ENCODE measurements at places on chromosomes 16 and 17.

DNA sequence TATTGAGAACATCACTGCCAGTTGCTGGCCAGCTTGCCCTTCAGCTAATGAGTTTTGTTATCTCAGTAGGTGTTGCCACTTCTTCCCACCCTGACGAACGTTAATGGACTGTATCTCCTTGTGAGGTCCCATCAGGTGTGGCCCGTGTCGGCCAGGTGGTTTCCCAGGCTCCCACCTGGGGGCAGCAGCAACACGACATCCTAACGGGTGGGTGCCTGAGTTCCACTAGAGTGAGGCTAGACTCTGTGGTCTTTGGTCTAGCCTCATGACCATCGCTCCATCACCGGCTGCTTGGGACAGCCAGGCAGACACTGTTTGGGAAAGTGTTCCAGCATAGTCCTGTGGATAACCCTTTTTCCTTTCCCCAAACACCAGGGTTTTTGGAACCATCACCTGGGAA lies 45.6 kb upstream of the LCMT1 start:
- DNase-seq: no peak

GRCh38 chr17:77695386-77695785 lies 263.1 kb upstream of the TNRC6C start:
- no peak for DNase-seq

DNA sequence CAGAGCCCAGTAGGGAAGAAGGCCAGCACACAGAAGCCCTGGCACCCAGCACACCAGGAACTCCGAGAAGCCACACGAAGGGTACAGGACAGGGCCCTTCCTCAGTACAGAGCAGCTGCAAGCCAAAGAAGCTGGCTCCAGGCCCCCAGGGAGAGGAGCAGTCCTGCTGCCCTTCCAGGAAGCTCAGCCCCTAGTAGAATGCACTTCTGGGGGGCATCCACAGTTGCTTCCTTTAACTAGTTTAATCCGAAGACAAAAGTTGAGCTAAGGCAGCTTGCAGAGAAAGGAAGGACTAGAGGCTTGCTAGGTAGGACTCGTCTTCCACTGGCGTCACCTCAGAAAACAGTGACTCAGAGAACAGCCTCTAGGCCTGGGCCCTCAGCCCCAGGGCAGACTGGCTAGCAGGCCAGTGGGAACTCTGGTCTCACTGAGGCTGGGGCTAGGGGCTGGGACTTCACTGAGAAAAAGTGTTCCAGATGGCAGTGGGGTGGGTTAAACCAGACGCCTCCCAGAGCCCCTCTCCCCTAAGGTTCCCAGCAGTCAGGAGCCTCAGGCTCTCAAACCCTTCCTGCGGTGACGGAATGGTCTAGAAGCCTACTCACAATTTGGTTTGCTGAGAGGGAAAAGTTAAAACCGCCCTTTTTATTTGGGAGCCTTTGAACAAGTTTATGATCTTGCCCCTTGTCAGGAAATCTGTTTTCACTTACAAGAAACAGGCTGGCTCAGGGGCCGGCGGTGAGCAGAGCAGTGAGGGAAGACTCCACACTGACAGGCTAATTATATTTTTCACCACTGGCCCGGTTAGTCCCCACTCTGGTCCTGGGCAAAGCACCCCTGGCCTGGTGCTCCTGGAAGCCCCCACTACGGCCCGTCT lies 41.4 kb downstream of the ACTG1 start:
- DNase-seq: no peak

DNA sequence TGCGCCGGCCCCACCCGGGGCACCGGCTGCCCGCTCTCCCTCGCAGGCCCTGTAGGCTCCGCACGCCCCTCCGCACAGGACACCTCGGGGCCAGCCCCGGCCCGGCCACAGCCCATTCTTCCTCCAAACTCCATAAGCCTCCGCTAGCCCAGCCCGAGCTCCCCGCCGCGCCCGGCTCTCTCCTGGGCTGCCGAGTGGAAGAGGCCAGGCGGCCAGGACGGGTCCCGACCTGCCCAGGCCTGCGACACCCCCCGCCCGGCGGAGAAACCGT lies 397 bp downstream of the NCOR1 start:
- DNase-seq: peak; percentile 18

DNA sequence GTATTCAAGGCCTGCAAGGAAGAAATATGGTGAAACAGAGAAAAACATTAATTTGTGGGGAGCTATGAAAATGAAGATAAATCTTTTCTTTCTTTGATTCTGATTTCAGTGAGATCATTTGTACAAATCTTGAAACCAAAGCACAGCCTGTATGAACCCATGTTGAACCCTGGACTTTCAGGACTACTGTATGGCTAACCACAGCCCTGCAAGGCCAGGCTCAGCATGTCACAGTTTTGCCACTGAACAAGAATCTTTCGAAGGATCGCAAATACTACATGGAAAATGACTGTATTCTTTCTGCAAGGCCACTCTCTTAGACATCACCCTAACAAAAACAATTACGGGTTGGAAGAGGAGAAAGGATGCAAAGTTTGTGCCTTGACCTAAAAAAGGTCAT lies 161.7 kb upstream of the MAF start:
- DNase-seq: no peak

GRCh38 chr16:11556945-11557720 lies 29.6 kb downstream of the LITAF start:
- DNase-seq: no peak

GRCh38 chr16:27468941-27469531 lies 67.1 kb downstream of the IL21R start:
- DNase-seq: no peak

- DNase-seq: no peak
Observed at GRCh38 chr17:44304651-44305050, 3.8 kb upstream of the RUNDC3A start.

- no peak for DNase-seq
Observed at GRCh38 chr17:44489581-44489980, 13.6 kb downstream of the GPATCH8 start.

DNA sequence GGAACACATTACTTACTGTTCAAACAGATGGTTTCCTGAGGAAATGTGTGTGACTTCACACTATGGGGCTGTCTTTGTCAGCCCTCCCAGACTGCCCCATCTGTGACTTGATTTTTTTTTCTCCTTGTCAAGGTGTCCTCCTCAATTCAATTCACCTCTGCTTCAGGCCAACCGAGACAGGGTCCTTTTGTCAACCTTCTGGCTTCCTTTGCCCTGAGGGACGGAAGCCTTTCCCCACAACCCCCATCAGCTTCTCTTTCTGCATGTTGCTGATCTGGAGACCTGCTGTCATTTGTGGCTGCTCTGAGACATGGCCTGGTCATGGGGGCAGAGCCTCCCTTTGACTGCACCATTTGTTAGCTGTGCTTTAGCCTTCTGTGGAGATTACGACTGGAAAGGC lies 21.3 kb upstream of the RGS9 start:
- no peak for DNase-seq

DNA sequence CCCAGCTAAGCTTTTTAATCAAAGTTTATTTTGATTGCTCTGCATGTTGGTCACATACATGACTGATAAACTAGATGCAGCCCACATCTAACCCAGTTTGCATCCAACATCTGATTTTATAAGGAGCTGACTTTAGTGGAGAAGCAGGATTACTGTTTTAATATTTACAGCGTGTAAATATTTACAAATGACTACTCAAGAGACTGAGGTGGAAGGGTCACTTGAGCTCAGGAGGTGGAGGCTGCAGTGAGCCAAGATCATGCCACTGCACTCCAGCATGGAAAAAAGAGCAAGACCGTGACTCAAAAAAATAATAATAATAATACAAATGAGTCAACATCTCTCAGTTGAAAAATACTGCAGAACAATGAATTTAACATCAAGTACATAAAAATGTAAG lies 50.8 kb downstream of the PARN start:
- DNase-seq: no peak

GRCh38 chr16:69100071-69100691 lies 5.3 kb upstream of the HAS3 start:
- no peak for DNase-seq

GRCh38 chr17:8005967-8006730 lies 3.7 kb downstream of the GUCY2D start:
- DNase-seq: no peak

GRCh38 chr17:16440901-16441629 lies 25.7 kb downstream of the TRPV2 start:
- DNase-seq: no peak

- no peak for DNase-seq
Observed at GRCh38 chr17:80025796-80026195, 9.9 kb downstream of the TBC1D16 start.

- peak; percentile 10 for DNase-seq
Observed at GRCh38 chr17:59331929-59332748, 684 bp downstream of the YPEL2 start.

DNA sequence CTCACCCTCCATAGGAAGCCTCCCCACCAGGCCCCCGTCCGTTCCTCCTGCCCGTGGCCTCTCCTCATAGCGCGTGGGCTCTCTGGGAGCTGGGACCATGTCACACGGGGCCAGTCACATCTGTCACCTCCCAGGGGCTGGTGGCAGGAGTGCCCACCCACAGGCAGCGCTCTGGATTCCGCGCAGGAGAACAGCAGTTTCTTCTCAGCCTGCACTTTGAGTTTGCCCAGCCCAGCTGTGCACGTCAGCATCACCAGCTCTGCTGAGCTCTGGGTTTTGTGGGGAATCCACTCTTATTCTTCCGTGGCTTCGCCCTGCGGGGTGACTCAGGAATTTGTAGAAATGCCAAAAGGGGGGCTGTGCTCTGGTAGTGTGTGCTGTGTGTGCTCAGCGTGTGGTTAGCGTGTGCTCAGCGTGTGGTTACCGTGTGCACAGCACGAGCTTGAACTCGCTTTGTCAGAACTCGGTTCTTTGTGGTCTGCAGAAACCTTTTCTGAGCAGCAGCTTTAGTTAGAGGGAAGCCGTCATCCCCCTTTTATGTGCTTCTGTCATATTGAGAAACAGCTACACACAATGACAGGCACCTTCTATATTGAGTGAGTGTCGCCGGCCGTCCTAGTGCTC lies 3.2 kb downstream of the ACSF3 start:
- peak; percentile 43 for DNase-seq

DNA sequence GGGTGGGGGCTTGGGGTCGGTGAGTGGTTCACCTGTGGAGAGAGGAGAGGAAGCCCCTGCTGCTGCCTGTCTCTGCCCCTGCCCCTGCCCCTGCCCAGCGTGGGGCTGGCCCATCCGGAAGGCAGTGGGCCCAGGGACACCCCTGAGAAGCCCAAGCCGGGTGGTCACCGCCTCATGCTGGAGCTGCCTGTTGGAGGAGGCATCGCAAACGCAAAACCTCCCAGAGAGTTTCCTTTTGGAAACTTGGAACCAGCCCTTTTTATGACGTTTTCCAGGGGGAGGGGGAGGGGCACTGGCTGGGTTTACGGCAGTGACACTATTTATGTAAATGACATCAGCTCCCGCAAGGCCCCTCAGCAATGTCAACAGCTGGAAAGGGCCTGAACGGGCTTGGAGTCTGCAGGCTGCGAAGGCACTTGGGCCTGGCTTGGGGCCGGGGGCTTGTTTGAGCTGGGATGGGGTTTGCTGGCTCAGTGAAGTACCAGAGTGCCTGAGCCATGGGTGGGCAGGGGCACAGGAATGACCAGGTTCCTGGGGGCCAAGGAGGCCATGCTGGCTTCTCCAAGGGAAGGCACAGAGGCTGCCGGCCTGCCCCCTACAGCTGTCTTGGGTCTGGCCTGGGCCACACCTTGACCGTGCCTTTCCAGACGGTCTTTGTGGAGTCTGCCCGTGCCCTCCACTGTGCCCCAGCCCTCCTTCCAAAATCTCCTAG lies 219.5 kb downstream of the NTN1 start:
- DNase-seq: no peak

DNA sequence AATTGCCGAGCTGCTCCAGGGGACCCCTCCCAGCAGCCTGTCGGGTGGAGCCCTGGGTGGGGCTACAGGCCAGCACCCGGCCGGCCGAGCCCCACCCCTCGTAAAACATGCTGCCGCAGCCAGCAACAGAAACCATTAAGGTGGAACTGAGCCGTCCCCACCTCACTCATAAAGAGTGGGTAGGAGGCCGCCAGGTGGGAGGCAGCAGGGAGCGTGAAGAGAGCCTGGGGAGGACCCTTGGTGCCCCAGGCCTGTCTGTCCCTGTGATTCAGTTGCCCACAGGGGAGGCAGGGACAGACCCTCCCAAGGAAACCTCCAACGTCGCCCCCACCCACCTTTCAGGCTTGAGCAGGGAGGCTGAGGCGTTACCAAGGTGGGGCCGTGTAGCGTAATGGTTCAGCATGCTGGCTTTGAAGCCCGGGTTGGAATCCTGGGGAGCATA lies 8.4 kb downstream of the FOXN1 start:
- no peak for DNase-seq

- no peak for DNase-seq
Observed at GRCh38 chr17:45432405-45433158, at the start of gene ARHGAP27. Gene ARHGAP27 (minus strand): TSS chr17:45432870. CDS start chr17:45430279, 2,591 bp downstream.

- no peak for DNase-seq
Observed at GRCh38 chr16:11615748-11616447, 29.2 kb upstream of the LITAF start.

- no peak for DNase-seq
Observed at GRCh38 chr16:23900480-23901177, 64.8 kb downstream of the PRKCB start.

Data from activated CD4-positive, alpha-beta T cell treated with anti-CD3 and anti-CD28 coated beads for 1 hour (primary cell).